ENCODE measurements at places on chromosomes 5 and 9. TPM values are rescaled to one million over a fixed set of nuclear protein-coding genes. Genes with fewer than 3 reads are reported as not detected.

ADGRV1 gene
- not detected for total RNA-seq

FCN1 gene
- not detected for total RNA-seq

APBA1 gene
- total RNA-seq, result 4.3 TPM

C9orf153 gene
- total RNA-seq, result not detected

OBP2B gene
- total RNA-seq, result not detected

LCN9 gene
- not detected for total RNA-seq

CATSPER3 gene
- total RNA-seq, result 0.11 TPM

ZNF346 gene
- total RNA-seq, result 13.5 TPM

SMIM33 gene
- total RNA-seq, result not detected

CER1 gene
- total RNA-seq, result not detected

GRIA1 gene
- 0.11 TPM for total RNA-seq

GLDC gene
- 0.11 TPM for total RNA-seq

RXFP3 gene
- total RNA-seq, result not detected

Data from GM23248 (cell line).